Breast epithelium (tissue), 4 donors: ENCODE measurements at places on chromosomes 2 and 18. TPM values are rescaled to one million over a fixed set of nuclear protein-coding genes. Genes with fewer than 3 reads are reported as not detected.
A peak's percentile ranks its signal among the peaks of the same experiment; 100 is the strongest.

The GTF3C2 gene
- 32.6 TPM for total RNA-seq

The SERPINB2 gene
- total RNA-seq: 16.2 TPM

The IL36A gene
- not detected for total RNA-seq

The RPRM gene
- 4.0 TPM for total RNA-seq

The RND3 gene
- total RNA-seq: 89.1 TPM

The RAD51AP2 gene
- 0.16 TPM for total RNA-seq

The LRRTM1 gene
- not detected for total RNA-seq

The GATA6 gene
- 11.0 TPM for total RNA-seq

The CD8B2 gene
- under 0.01 TPM for total RNA-seq

GRCh38 chr2:109513749-109514588, 99.8 kb downstream of the SEPTIN10 start:
- no peak for DNase-seq

DNA sequence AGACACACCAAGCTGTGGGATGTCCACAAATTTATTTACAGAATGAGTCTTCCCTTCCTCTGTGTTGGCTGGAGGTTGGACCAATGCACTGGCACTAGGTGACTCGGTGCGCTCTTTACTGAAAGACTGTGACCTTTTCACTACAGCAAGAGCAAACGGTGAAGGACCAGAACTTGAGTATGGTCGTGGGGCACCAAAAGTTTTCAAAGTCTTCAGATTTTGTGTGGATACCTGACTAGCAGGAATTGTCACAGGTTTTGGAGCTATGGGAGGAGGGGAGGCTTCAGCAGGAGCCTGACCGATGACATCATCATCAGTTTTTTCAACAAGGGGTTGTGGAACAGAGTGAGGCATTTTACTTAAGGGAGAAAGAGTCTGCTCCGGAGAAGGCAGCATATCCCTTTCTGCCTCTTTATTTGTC, 73.0 kb upstream of the GRB14 start:
- DNase-seq: no peak

DNA sequence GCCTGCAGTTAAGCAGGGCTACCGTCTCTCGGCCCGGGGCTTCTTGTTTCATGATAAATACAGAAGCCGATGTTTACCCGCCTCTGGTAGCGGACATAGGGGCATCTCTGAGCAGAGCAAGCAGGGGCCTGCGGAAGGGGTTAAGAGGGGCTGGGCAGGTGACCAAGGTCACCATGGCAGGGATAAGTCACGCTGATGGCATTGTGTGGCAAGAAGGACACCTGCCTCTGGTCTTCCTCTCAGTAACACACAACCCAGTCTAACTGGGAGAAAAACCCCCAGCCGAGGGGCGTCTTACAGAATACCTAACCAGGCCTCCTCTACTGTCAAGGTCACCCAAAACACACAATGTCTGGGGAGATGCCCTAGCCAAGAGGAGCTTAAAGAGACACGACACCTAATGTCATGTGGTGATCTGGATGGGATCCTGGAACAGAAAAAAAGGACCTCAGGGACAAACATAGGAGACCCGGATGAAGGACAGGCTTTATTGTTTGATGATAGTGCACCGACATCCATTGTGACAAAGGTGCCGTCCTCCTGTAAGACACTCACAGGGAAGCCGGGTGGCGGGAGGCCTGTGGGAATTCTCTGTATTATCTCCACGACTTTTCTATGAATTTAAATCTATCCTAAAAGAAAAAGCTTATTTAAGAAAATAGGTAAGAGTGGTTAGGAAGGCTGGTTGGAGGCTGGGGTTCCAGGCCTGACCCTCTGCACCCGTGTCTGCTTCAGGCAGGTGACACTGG, 24.8 kb downstream of the SH3BP4 start:
- DNase-seq: no peak

DNA sequence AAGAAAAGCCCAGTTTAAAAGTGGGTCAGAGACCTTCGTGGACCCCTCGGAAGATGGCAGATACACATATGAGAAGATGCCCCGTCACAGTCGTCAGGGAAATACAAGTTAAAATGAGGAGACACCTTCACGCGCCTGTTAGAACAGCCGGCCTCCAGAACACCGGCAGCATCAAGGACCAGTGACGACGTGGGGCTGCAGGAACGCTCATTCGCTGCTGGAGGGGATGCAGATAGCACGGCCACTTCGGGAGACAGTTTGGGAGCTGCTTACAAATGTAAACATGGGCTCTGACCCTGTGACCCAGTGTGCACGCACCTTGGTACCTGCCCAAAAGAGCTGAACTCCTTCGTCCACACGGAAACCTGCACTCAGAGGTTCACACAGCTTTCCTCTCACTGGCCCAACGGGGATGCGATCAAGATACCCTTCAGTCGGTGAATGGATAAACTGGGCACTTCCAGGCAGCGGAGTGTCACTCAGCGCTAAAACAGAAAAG, 83.7 kb upstream of the CTDP1 start:
- no peak for DNase-seq

DNA sequence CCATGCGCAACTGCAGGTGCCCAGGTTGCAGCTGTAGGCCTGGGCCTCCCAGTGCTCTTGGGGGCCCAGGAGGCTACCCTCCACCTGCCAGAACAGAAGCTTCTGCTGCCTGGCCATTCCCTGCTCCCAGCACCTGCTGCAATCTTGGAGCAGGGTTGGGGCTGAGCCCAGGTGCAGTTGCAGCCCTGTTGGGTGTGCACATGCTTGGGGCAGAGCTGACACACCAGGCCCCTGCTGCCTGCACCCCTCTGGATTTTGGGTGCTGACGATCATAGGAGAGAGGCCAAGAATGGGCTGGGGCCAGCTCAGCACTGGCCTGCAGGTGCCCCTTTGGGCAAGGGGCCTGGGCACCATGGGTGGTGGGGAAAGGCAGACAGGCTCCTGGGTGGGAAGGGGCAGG, 20.5 kb upstream of the SP140L start:
- no peak for DNase-seq

- no peak for DNase-seq
Observed at GRCh38 chr18:6397931-6398566, 16.7 kb downstream of the L3MBTL4 start.

DNA sequence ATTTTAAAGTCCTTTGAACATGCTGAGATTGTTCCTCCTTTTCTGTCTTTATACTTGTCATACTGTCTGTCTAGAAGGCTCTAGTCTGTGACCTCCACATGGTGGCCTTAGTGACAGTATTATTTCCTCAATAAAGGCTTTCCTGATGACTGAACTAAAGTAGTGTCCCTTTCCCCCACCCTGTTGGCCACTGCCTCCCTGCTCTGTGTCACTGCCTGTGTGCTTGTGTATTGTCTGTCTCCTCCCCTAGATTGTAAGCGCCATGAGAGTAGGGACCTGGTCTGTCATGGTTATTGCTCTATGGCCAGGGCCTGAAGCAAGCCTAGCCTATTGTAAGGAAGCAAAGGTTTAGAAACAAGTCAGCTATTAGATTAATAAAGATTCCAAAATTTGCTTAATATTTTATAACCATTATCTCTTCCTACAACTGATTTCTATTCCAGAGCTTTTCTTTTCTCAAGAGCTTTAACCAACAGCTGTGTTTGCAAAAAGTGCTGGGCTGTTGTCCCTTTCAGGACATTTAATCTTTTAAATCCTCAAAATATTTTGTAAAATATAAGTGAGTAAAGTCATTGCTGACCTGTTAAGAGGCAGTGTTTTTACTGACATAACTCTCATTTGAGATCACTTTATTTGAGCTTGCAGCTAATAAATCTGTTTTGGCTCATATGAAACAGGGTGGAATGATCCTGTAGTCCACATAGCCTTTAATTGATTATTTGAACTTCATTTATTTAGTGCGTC, 35.5 kb downstream of the DIS3L2 start:
- no peak for DNase-seq

DNA sequence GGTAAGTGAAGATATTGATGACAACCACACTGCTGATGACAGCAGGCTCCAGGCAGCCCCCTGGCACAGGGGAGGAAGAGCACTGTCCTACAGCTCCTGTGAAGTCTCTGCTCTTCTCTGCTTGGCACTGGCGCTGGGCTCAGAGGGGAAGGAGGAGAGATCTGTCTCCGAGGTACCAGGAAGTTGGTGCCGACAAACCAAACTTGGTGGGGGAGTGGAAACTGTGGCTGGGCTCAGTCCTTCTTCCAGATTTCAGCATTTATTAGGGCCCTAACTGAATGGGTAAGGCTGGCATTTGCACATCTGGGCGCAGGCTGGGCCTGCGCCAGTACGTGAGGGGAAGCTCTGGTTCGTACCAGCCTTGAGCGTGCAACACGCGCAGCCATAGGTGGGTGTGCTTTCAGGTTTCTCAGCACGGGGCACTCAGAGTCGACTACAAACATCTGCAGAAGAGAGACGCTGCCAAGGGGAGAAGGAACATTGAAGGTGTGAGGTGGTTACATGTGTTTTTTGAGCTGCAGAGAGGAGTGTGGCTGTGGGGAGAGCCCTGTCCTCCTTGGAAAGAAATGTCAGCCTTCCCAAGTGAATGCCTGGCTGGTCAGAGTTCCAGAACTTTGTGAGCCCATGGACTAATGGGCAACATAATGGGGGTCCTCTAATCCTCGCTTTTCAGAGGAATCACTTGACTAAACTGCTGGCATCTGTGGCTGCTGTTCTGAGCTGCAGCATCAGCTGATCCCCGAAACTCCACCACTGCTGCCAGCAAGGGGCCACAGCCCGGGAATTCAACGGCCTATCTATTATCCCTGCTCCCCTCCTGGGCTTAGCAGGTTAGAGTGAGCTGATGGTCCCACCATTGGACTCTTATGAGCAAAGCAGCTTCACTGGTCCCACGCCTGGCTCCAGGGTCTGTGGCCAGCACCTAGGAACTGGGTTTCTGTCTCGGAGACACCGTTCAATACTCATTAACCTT, 55.2 kb upstream of the SEMA4C start:
- DNase-seq: no peak

GRCh38 chr2:5946225-5947115, 254.3 kb downstream of the SOX11 start:
- DNase-seq: no peak

- DNase-seq: no peak
Observed at GRCh38 chr2:129760669-129761068, 218.8 kb upstream of the RAB6C start.

- peak; percentile 82 for DNase-seq
Observed at GRCh38 chr18:61581578-61582201, 248.5 kb downstream of the CDH20 start.

DNA sequence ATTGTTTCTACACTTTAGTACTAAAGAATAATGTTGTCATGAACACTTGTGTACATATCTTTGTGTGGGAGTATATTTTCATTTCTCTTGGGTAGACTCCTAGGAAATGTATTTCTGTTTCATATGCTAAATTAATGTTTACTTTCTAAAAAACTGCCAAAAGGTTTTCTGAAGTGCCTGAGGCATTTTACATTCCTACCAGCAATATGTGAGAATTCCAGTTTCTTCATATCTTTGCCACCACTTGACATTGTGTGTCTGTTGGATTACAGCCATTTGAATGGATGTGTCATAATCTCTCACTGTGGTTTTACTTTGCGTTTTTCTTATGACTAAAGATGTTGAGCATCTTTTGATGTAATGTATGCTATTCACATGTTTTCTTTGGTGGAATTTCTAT, 428.2 kb upstream of the KCNH7 start:
- no peak for DNase-seq

GRCh38 chr2:84302513-84303412, 156.3 kb downstream of the SUCLG1 start:
- DNase-seq: no peak

GRCh38 chr18:30527226-30527625, 515.3 kb downstream of the DSC3 start:
- DNase-seq: no peak
